ENCODE measurements at places on chromosomes 13 and 19.
A peak's percentile ranks its signal among the peaks of the same experiment; 100 is the strongest.

DNA sequence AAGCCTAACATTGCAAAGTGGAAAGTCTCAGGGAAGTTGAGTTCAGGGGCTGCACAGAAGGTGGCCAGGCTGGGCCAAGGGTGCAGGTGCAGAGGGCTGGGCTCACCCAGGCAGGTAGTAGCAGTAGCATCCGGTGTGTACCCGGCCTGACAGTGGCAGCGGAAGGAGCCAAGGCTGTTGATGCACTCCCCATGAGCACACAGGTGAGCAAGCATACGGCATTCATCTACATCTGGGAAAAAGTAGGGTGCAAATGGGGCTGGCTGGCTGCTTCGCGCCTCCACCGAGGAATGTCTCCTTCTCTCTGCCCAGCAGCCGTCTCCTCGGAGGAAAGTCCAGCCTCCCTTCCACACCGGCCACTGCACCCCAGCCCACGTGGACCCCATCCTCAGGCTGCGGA is 30.6 kb downstream of the CCL25 start:
- DNase-seq, result no peak

- DNase-seq, result no peak
Observed at GRCh38 chr19:49692147-49692506, 1.2 kb downstream of the CPT1C start.

DNA sequence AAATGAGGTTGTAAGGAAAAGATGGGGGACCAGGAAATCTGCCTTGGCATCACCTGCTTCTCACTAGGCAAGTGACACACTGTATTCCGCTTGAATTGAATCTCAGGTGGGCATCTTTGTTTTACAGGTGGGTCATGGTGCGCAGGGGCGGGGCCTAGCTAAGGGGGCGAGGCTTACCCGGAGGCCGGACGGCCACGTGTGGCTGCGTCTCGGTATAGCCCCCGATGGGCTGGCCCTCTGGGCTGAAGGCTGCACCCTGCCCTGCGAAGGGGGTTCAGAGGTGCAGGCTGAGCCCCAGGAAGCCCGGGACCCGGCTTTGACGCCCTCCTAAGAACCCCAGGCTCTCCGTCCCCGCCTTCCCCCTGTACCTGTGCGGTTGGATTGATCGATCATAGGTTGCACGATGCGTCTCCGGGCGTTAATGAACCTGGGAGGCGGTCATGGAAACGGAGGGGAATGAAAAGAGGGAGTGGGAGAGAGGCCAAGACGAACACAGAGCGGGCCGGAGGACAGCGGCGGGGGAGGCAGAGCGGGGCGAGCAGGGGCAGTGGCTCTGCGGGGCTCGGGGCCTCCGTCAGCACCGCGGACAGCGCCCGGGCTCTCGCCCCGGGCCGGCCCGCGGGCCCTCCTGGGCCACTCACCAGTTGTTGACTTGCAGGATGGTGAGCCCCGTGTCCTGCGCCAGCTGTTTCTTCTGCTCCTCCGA is 12.5 kb downstream of the MEIS3 start:
- DNase-seq, result no peak

GRCh38 chr13:49776871-49777270 is 15.6 kb downstream of the KPNA3 start:
- DNase-seq, result peak; percentile 28

GRCh38 chr13:23739596-23739995 is 149.6 kb downstream of the MIPEP start:
- no peak for DNase-seq

All from fibroblast of skin of left quadriceps (primary cell).